ENCODE measurements at places on chromosomes 11 and 22.

DNA sequence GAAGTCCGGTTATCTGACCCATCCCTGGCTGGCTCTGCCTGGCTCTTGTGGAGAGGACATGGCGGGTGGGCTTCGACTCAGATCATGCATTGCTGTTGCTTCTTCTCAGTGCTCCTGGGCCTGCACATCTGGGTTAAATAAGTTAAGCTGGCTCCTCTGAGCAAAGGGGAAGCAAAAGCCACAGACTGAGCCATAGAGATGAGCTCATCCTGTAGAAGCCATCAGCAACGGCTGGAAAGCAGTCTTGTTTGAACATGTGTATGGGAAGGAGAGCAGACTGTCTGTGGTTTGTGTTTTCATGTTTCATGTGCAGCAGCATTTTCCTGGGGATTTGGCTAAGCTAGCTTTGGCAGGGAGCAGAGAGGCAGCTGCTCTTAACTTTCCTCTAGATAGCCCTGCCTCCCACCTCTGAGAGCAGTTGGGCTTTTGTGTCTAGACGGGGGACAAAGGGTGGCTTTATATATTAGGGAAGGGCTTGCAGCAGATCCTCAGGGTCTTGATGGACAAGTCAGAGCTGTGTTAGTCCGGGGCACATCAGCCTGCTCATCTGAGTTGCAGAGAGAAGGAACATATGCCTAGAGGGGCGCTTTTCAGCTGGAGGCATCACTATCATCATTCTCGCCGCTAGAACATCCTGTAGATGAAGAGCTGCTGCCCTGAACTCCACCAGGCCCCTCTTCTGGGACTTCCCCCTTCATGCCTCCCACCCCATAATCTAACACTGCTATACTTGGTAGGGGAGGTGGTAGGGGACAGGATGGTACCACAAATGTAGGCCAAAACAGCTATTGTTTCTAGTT is 14.9 kb downstream of the DCPS start:
- no peak for DNase-seq

GRCh38 chr11:10002221-10002620 is 291.8 kb downstream of the SBF2 start:
- no peak for DNase-seq

GRCh38 chr11:96827164-96827563 is 437.4 kb downstream of the JRKL start:
- no peak for DNase-seq

- DNase-seq = no peak
Measured at GRCh38 chr11:119479685-119480275, 56.8 kb upstream of the THY1 start.

GRCh38 chr11:43934601-43935423 is 7.6 kb upstream of the C11orf96 start:
- DNase-seq = no peak

DNA sequence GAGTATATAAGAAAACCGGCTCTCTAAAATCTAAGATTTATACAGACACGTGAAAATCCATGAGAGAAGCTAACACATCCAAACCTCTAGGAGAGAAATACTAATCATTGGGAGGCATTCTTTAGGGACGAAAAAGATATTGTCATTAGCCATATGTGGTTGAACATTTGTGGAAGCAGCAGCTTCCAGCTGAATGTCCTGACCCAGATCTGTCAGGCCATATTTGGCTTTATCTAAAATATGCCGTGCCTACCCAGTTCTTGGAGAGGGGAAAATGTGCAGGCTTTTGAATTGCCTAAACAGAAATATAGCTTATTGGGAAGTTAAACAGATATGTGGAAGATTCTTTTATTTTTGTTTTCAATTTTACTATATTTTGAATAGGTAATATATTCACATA is 6.4 kb downstream of the CCDC89 start:
- no peak for DNase-seq

- no peak for DNase-seq
Measured at GRCh38 chr22:49642741-49643140, 184.9 kb downstream of the BRD1 start.

GRCh38 chr22:27987557-27987956 is 68.5 kb upstream of the PITPNB start:
- DNase-seq = no peak

GRCh38 chr11:66720899-66721470 is 8.0 kb downstream of the SPTBN2 start:
- DNase-seq = no peak

GRCh38 chr22:48099671-48100070 is 1337.2 kb downstream of the TBC1D22A start:
- DNase-seq = no peak

DNA sequence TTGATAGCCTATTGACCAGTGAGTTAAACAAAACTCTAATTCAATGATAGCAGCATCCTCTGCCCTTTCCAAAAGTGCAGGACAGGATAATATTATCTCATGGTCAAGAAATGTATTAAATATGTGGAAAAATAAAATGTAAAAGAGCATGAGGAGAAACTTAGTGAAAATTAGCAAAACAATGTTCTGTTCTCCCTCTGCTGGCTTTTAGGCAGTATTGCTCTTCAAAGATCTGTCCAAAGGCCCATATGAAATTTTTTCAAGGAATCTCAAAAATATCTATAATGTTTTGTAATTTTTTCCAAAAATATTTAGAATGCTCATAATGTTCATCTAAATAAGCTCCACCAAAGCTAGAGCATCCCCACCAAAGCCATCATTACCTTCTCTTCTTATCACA is 8.3 kb upstream of the ARL14EP start:
- DNase-seq = no peak

GRCh38 chr22:40232624-40233023 is 54.9 kb downstream of the TNRC6B start:
- DNase-seq = no peak

GRCh38 chr11:66204412-66204811 is 64.0 kb upstream of the RAB1B start:
- DNase-seq = no peak

- no peak for DNase-seq
Measured at GRCh38 chr11:11708256-11708655, 86.5 kb upstream of the GALNT18 start.

- DNase-seq = no peak
Measured at GRCh38 chr22:38935023-38935422, 22.4 kb upstream of the APOBEC3A start.

GRCh38 chr11:79498667-79499066 is 57.8 kb upstream of the TENM4 start:
- DNase-seq = no peak

GRCh38 chr11:73520353-73521061 is 77.4 kb downstream of the FAM168A start:
- no peak for DNase-seq

DNA sequence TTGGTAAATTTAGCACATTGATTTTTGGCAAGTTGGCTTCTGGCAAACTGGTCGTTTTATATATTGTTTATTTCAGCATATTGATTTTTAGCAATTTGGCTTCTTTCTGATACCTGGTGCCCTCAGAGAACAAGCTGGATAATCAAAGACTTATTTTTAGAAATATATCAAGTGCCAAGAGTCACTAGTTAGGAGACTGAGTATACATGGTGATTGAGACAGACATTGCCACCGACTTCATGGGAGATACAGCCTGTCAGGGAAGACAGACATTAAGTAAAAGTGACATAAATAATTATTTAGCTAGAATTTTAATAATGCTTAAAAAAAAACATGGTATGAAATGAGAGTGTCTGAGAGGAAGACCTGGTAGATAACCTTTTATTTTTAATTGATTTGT is 242.3 kb upstream of the MTNR1B start:
- DNase-seq = no peak
